ENCODE measurements at places on chromosomes 12 and 14.

DNA sequence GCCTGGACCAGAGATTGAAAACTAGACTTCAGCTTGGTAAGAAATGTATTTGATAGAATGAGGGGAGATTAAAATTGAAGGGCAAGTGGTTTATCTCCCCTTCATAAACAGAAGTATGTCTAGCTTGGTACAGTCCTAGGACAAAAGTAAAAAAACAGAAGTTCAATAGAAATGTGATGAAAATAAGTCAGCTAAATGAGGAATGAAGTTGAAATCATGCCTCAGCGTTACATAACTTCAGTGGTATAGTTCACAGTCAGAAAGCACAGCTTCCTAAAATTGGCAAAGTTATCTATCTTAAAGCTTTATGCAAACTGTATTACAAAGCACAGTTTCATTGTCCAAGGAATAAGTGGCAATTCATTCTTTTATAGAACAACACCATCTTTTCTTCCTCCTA, 90.2 kb upstream of the SYT10 start:
- DNase-seq = no peak

DNA sequence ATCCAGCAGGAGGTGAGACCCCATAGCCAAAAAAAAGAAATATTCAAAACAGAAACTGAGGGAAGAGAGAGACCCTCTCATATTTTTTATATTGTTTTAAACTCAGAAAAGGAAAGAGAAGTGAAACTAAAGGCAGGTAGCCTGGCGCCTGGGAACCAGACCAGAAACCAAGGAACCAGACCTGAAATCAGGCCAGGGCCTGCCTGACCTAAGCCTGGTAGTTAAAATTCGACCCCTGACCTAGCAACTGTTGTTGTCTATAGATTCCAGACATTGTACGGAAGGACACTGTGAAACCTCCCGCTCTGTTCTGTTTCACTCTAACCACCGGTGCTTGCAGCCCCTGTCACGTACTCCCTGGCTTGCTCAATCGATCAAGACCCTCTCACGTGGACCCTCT, 38.5 kb upstream of the CD163 start:
- no peak for DNase-seq

DNA sequence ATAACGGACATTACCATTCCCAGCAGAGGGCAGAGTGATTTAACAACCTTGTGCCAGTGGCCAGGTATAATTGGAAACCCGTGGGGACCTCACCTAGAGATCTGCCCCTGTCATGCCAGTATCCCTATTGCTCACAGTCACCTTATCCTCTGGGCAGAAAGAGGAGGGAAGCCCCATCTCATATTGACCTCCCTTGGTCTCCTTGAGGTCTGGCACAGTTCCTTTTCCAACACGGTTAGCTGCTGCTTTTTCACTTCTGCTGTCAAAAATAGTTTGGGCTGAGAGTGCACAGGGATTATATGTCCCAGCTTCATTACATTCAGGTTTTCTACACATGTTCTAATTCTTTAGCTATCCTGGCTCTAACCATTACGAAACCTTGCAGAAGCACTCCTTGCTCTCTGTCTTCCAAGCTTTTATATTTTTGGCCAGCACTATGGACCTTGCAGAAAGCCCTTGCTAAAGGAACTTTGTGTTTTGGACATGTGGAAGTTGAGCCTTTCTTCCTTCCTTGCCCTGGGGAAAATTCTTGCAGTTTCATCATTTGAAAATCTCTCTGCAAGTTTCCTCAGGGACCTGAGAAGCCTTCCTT, 111.7 kb upstream of the MIS18BP1 start:
- DNase-seq = no peak

DNA sequence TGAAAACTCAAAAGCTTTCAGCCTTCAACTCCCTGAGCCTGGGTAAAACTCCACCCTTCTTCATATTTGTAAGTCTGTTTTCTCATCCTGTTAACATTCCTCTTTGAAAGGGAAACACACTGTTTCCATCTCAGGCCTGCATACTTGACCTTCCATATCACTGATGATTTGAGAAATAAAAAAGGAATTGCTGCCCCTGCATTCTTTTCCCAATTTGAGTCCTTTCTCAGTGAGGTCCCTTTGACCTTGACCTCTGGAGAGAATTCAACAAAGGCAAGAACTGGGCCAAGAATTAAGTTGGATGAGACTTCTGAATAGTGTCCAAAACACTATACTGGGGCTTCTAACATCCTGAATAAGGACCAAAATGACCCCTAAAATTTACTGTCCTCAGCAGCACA, 108.0 kb downstream of the AEBP2 start:
- DNase-seq = no peak

- no peak for DNase-seq
Observed at GRCh38 chr12:85963326-85963725, 89.2 kb downstream of the NTS start.
